Ascending aorta (tissue), 2 donors: ENCODE measurements at places on chromosomes 1 and 21.

GRCh38 chr1:70993798-70994197 is 53.8 kb downstream of the PTGER3 start:
- DNase-seq, result no peak

- DNase-seq, result peak; percentile 97
These were observed 568 bp upstream of the SKI start for GRCh38 chr1:2227346-2228156.

GRCh38 chr1:175494950-175495349 is 248.4 kb downstream of the TNR start:
- no peak for DNase-seq

GRCh38 chr21:21001591-21002100 is 3.4 kb downstream of the NCAM2 start:
- DNase-seq, result no peak

GRCh38 chr1:22709891-22710700 is 543 bp upstream of the EPHB2 start:
- no peak for DNase-seq

DNA sequence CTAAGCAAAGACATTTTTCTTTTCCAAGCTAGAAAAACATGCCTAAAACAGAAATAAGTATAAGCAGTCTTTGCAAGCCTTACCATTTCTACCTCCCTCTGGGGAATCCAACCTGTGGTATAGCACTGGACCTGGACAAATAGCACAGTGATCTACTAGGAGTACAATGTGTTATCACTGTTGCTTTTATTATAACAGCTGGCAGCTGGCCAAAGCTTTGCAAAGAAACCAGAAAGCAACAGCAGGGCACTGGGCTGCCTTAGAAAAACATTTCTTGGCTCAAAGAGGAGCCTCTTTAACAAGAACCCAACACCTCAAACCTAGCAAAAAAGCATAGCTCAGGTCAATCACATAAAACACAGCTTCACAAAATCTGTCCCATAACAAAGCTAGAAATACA is 294.5 kb upstream of the GREM2 start:
- DNase-seq, result no peak

DNA sequence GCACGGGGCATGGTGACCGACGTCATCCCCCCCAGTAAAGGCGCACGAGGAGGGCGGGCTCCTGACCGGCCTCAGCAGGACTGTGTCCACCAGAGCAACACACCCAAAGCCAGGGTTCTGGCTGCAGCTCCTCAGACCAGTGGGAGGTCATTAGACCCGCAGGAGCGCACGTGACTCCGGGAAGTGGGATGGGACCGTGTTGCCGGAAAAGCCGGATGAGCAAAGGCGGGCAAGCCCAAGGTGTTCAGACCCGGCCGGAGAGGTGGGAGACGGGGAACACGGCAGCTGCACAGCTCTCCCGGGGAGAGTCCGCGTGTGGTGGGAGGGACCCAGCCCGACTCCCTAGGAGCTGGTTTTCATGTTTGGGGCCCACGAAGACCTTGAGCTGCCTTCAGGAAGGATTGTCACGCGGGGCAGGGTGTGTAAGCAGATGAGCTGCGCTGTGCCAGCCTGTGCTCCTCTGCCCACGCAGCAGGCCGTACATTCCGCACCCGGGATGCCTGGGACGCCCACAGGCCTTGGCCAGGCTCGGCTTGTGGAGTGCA is 20.6 kb upstream of the TRAPPC10 start:
- no peak for DNase-seq

- no peak for DNase-seq
These were observed 241.2 kb downstream of the PTBP2 start for GRCh38 chr1:96962751-96963211.

DNA sequence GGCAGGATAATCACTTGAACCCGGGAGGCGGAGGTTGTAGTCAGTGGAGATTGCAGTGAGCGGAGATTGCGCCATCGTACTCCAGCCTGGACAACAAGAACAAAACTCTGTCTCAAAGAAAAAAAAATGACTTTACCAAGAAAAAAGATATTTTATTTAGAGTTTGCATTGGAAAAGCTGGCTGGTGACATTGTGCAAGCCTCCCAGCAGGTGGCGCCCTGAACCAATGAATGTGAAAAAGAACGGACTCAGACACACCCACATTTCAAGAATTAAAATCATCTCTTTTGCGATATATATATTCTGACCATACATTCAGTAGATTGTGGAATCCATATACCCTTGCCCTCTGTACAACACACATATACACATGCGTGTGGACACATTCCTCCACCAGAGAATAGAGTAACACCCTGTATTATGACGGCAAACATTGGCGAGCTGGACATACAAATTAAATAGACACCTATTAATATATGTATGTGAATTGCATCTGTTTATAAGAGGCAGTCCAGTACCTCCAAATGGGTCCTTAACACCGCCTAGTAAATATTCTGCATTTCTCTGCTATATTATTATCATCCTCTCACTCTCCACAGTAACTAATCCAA is 39.0 kb upstream of the CADM3 start:
- DNase-seq, result no peak
